ENCODE measurements at places on chromosomes 2 and 18.

DNA sequence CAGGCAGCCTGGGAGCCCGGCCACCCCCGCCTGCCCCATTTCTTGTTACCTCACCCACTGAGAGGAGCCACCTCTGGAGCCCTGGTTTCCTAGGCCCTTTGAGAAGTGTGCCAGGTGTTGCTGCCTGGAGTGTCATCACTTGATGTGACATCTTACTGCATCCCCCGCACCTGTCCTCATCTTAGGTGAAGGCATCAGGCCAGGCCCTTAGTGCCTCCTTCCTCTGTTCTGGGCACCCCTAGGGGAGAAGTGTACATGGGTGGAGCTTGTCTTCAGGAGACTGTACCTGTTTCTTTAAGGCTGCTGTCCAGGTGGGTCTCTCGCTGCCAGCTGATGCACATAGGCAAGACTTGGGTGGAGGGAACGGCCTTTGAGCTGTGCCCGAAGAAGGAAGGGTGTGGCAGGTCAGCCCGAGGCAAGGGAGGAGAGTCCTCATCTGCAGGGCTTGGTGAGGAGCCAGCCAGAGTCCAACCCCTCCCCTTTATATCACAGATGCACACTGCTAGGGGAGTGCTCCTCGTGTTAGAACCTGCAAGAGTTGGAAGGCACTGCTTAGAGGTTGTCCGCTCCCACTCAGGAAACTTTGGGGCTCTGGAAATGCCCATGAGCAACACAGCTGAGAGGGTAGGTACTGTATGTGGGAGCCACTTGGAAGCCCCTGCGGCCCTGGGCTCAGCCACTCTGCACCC lies 45.9 kb downstream of the NCK2 start:
- no peak for DNase-seq

GRCh38 chr2:237538001-237538720 lies 28.2 kb upstream of the PRLH start:
- DNase-seq = no peak

GRCh38 chr2:151289972-151290866 lies 751 bp upstream of the NMI start:
- DNase-seq = no peak

- DNase-seq = peak; percentile 97
Observed at GRCh38 chr2:215624423-215624829, 188.6 kb upstream of the FN1 start.

DNA sequence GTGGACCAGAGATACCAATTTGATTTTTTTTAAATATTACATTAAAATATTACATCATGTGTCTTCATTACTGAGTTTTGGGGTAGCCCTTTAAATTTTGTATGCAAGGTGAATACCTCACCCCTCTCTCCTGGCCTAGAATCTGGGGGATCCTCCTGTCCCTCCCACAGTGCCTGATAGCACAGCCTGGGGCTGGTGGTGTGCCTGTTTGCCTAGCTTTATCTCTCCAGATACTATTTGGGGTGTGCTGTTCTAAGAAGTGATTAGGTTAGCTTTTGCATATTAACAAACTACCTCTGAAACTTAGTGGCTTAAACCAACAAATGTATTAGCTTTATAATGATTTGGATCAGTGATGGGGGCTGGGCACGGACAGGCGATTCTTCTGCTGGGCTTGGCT lies 20.7 kb upstream of the B3GNT7 start:
- DNase-seq = no peak

DNA sequence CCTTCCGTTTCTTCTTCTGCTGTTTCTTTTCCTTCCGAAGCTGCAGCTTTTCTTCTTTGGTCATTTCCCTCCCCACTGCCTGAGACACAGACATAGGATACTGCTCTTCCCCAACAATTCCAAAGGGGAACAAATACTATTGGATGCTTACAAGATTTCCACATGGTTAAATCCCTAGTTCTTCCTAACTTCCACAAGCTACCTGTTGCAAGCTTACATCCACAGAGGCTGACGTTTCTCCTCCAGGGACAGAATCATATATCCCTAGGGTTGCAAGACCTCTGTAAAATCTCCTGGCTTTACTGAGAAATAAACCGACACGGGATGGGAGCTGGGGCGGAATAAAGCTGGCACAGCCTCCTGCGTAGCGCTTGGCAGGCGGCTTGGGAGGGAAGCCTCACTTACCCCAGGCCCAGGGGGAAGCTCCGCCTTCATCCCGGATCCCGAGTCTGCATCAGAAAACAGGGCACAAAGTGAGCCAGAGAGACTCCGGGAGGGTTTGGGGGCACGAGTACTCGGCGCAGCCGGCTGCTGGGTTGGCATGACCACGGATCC lies 590 bp downstream of the EIF2B4 start:
- no peak for DNase-seq

DNA sequence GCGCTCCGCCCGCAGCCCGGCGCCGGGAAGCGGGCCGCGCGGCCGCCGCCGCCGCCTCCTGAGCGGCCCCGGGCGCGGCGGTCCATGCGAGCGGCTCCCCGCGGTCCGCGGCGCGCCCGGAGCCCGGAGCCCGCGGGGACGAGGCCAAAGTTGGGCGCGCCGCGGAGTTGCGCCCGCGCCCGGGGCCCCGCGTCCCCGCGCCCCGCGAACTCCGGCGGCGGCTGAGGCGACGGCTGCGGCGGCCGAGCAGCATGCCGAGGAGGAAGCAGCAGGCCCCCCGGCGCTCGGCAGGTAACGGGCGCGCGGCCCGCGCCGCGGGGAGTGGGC lies 992 bp downstream of the TSHZ1 start:
- no peak for DNase-seq

DNA sequence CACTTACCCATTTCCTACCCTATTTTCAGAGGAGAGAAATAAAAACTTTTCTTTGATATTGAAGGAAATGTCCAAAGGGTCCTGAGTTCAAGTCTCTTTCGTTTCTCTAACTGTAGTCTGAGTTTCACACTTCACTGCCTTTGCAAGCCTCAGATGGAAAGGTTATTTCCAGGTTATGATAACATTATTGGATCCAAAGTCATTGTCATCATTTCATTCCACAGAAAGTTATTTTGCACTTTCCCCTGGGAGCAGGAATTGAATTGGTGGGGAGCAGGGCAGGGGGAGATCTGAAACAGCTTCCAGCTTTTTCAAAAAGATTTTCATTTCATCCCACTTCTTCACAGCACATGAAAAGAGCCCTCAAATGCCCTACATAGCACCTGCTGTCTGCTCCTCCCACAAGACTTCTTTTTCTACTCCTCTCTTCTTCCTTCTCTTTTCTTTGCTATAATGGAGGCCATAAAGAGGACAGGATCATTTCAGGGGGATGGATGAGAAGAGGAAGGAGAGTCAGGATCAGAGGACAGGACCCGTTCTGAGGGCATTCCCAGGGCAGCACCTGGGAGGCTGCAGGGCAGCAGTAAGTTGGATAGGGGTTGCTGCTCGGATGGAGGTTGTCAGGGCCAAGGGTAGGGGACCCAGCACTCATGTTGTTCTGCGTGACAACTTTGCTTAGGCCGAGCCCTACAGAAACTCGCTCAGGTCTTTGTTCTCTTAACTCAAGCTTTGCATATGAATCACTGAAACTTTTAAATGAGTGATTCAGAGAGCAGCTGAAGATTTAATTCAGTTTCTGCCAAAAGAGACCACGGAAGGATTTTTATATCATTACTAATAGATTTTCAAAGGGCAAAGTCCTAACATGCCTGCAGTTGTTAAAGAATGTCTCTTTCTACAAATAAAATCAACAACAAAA lies 11.4 kb upstream of the GALNT5 start:
- peak; percentile 73 for DNase-seq

DNA sequence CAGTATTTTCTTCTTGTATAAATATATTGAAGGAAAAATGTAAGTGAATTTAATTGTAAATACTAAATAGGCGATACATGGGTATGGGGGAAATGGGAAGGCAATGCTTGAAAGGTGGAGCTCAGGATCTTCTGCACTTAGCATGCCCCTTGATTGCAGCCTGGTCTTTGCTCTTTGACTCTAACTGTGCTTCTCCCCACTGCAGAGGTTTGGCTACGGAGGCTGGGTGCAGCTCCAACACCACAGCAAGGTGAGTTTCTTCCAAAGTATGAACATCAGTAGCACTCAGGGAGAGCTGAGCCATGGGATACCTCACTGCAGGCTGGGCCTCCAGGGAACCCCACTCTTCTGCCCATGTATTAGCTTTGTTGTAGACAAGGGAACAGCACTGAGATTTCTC lies 6.6 kb downstream of the ACMSD start:
- DNase-seq = no peak

GRCh38 chr2:206558492-206558891 lies 83.8 kb upstream of the FAM237A start:
- no peak for DNase-seq

- peak; percentile 18 for DNase-seq
Observed at GRCh38 chr2:220687231-220687843, 884.8 kb downstream of the EPHA4 start.

GRCh38 chr2:199309411-199309810 lies 148.3 kb downstream of the SATB2 start:
- DNase-seq = no peak

DNA sequence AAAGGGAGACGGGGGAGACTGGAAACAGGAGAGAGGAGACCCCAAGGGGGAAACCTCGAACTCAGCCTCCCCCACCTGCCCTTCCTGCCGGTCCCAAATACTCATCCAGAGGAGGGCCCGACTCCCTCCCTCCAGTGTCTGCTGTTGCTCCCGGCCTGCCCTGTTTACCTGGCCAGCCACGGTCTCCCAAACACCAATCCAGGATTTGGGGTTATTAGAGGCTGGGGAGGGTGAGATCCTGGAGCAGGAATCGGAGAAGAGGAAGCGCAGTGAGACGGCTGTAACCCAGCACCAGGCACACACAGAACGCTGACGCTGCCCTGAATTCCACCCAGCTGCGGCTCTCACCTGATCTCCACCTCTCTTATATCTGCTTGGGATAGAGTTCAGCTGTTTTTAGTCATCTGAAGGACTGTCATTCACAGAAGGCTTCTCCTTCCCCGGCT lies 213.0 kb downstream of the TNS1 start:
- no peak for DNase-seq

DNA sequence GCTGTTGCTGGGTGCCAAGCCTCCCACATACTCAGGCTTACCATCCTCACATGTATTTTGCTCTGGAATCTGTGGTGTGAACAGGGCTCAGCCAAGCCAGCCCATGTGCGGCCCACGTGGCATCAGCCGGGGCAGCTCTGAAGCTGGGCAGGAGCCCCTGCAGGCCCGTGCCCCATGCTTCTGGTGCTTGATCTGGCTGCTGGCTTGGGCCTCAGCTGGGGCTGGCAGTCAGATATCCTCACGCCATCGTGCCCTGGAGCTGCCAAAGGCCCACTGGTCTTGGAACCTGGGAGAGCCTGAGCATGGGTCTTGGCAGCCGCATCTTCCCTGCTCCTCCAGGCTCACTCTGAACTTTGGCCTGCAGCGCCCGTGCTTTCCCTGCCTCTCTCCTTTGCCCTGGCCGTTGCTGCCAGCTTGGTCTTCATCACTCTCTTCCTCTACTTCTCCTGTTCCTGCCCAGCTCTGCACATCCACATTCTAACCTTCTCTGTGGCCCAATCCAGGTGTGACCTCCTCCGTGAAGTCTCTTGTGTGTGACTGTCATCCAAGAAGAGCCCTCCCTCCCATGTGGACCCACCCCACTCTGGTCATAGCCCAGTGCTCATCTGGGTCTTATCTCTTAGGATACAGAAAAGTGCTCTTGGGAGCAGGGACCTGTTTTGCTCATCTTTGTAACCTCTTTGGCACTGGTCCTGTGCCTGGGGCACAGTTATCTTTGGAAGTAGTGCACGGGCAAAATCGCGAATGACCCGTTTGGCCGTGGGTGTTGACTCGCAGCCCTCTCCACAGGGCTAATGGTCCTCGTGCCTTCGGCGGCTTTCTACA lies 116.1 kb downstream of the RNF144A start:
- DNase-seq = no peak

DNA sequence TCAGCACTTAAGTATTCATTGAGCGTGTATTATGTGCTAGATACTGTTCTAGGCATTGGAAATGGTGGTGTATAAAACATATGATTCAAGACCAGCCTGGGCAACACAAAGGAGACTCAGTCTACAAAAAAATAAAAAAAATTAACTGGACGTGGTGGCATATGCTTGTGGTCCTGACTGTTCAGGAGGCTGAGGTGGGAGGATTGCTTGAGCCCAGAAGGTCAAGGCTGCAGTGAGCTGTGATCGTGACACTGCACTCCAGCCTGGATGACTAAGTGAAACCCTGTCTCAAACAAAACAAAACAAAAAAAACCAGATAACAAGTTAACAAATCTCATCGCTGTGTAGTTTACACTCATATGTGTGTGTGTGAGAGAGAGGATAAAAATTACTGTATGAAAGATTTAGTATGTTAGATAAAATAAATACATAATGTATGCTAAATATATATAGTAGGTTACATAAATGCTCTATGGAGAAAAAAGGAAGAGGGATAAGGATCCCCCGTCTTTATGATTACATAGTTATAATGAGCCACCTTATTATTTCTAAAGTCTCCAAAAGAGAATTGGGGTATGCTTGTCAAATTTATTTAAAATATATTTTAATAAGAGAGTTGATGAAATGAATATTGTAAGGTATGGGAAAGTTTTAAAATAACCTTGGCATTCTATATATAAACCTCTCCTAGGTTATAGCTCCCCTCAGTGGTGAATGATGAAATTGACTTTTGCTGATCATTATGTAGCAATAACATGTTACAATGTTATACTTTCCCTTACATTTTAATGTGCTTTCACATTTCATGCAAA lies 69.2 kb downstream of the EHBP1 start:
- DNase-seq = no peak

DNA sequence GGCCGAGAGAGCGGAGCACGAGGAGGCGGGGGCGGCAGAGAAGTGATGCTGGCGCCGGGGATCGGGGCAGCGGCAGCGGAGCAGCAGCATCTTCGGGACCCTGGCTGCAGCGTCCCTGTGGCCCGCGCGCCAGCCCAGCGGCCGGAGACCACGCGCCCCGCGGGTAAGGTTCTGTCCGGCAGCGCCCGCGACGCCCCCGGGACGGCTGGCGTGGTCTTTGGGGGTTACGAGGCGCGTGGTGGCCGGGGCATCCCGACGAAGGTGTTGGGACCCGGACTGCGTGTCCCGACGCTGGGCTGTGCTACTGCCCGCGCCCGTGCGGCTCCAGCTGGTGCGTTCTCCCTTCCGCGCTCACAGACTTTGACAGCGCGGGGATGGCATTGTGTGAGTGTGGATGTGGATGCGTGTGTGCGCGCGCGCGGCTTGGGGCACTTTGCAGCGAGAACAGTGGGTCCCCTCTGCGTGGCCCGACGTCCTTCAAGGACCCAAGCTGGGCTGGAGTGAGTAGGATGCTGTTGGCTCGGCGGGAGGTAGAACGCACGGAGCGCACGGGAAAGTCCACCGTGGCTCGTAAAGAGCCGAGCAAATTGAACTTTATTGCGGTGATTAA lies 405.0 kb downstream of the XIRP2 start:
- DNase-seq = no peak

DNA sequence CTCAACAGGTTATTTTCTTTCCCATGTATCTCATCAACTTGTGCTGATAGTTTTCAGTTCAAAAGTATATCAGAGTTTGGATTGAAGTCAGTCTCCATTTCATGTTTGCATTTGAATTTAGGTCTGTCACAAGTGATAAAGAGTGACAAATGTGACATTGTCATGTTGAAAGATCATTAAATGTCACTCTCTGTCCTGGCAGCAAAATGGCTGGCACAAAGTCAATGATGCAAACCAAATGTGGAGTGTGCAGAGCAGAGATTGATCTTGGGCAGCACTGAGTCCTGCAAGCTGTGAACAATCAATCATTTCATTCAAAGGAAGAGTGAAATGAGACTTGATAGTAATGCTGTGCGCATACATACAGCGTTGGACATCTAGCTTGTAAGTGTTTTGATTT lies 421.8 kb upstream of the CDH7 start:
- no peak for DNase-seq

Data from AG04450 (cell line).